ENCODE measurements at places on chromosomes 16 and 17.

- no peak for DNase-seq
These were observed 50.4 kb upstream of the HS3ST2 start for GRCh38 chr16:22763437-22764080.

DNA sequence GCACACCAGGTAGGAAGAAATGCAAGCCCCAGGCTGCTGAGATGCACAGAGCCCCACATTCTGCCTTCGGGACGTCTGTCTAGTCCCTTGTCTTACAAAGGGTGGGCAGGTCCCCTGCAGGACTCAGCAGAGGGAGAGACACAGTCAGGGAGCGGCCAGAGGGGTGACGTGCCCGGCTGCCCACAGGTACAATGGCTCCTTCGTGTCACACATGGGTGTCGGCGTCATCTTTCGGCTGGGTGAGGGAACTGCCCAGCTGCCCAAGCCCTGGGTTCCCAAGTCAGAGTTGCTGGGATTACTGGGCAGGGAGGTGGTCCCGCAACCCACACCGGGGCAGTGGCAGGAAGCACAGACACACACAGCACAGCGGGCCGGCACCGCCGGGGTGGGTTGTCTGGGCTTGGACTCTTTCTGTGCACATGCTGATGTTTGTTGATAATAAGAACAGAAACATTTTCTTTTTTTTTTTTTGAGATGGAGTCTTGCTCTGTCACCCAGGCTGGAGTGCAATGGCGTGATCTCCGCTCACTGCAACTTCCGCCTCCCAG lies 80.6 kb downstream of the JPH3 start:
- DNase-seq = no peak

GRCh38 chr16:27641260-27641659 lies 91.3 kb downstream of the KATNIP start:
- DNase-seq = no peak

DNA sequence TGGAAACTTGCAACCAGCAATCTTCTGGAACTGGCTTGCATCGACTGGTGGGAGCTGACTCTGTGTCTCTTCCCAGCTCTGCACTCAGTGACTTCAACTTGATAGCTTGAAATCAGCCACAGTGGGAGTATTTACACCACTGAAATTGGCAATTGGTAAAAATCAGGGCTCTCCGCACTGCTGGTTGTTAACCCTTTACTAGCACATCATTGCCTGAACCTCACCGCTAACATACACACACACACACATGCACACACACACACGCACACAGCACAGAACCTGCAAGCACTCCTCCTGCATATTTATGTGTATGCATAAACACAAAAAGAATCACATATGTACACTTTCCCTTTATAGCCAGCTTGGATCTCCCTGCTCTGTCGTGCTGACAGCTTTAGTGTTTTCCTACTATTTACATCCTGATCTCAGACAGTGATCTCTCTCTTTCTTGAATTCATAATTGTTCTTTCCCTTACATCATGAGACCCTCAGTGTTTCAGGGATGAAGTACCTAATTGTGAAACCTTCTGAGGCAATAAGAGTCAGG lies 7.9 kb upstream of the TMIGD1 start:
- no peak for DNase-seq

DNA sequence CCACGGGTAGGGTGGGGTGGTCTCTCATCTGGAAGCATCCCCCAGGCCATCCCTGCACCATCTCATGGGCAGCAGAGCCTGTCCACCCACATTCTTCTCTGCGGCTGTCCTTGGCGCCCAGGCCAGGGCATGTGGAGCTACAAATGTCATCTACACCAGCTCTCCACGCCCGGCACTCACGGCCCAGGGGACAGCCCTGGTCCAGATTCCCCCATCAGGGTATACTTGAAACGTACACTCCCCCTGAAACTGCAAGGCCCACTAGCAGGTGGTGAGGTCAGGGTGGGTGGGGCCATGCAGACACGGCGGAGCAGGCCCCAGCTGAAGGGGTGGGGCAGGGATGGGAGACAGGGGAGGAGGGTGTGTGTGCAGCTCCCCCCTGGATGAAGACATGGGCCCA lies 3.2 kb upstream of the SOX8 start:
- DNase-seq = no peak
